ENCODE measurements at places on chromosomes 16 and 17. TPM values are rescaled to one million over a fixed set of nuclear protein-coding genes. Genes with fewer than 3 reads are reported as not detected.

GRCh38 chr17:47733047-47733673 is at the start of gene TBX21:
Gene TBX21 (plus strand): TSS chr17:47733236. CDS start chr17:47733455, 219 bp downstream.
- peak; percentile 97 for DNase-seq

- no peak for DNase-seq
Observed at GRCh38 chr16:1285669-1286512, 23.5 kb upstream of the UBE2I start.

DNA sequence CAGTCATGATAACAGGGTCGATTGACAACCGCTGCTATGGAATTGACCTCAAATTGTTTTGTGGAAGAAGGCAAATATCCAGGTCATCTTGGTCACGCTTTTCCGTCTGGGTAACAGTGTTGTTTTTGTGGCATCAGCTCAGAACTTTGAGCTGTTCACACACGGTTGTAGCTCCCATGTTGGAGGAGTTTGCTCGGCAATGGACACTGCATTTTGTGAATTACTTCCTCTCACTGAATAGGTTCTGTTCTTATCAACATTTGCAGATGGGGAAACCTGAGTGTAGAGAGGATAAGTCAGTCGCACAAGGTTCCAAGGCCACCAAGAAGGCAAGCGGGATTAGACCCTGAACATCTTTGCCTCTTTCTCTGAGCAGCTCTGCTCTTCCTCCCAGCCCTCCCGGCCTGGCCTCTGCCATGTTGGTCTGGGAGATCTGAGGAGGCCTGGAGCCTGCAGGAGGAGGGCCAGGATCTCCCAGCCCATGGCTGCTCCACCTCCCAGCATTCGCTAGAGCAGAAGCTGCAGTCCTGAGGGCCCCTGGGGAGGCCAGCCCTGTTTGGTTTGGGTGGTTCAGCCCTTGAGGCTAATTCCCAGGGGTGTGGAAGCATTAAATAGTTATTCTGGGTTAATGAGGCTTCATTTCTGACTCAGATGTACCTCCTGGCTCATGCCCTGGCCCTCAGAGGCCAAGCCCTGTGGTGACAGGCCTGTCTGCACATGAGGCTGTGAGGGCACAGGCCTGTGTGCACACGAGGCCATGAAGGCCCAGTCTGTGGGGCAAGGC is 154.1 kb upstream of the PLCG2 start:
- no peak for DNase-seq

The TMEM238L gene
- not detected for total RNA-seq

DNA sequence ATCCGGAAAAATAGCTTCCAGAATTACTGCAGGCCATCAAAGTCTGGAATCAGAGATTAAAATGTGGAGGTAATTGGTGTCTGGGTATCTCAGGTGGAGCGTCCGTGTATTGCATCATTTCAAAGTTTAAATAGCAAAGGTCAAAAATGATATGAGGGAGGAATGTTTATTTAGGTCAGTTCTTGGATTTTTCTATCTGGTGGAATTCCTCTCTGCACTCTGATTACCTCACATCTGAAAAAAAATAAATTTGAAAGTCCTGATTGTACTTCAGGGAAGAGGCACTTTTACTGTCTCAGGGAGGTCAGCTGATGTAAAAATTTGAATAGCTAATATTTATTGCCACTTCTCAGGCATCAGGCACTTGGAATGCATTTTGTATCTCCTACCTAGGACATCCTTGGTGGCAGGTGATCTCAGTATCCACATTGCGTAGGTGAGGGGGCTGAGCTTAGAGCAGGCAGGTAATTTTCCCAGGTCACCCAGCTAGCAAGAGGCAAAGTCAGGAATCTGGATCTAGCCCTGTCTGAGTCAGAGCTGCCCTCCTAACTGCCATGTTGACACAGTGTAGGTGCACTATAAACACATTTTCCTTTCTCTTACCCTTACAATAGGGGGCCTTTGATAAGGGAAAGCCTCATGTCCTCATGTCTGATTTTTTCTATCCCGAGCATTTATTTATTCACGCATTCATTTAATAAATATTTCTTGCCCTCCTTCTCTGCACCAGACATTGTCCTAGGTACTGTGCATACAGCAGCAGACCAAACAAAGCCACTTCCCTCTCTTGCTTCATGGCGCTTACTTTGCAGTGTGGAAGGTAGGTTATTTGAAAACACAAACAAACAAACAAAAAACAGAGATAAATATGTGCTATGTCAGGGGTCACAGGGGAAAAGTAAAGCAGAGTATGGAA is 454.3 kb downstream of the HAPSTR1 start:
- DNase-seq = no peak

The IRX3 gene
- 0.12 TPM for total RNA-seq

The PSMD3 gene
- total RNA-seq = 138 TPM

- DNase-seq = peak; percentile 83
Observed at GRCh38 chr16:29745121-29745852, 503 bp downstream of the C16orf54 start.

The ZC3H7A gene
- total RNA-seq = 85.9 TPM

DNA sequence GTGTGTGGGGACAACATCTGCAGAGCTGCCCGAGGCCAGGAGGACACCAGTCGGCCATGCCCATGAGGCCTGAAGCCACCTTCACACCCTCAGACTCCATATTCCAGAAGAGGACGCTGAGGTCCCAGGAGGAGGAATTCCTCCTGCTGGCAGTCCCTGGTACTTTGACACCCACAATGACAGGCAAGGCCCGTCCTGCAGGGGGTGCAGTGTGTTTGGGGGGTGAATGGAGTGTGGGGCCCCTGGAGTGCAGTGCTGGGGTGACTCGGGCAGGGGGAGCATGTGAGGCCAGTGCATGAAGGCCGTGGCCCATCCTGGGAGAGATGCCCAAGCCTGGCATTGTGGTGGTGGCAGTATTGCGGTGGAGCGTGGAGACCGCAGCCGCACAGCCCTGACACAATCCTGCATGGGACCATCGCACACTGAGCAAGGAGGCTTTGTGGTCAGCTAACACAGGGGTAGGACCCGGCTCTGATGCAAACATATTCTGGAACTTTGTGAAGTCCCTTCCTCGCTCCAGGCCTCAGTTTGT is 52.2 kb downstream of the ZDHHC7 start:
- DNase-seq = no peak

- DNase-seq = no peak
Observed at GRCh38 chr16:58948244-58948643, 214.1 kb upstream of the GOT2 start.

The SMPD3 gene
- total RNA-seq = 7.9 TPM

The AGRP gene
- total RNA-seq = not detected

DNA sequence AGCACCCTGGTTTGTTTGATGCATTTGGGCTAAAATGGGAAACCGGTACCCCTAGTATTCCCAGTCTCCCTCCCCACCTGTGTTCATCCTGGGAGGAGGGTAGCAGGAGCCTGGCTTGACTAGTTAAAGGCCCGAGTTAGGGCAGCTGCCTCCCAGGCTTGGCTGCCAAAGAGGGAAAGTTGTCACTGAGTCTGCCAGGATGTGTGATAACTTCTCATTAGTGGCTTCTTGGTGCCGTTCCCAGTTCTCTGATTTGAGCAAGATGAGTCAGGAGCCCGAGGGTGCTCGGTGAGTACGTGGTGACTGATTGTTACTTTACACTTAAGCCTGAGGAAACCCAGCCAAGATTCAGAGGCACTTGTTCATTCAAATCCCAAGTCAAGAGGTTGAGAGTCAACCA is 2.5 kb downstream of the KRT32 start:
- DNase-seq = no peak

DNA sequence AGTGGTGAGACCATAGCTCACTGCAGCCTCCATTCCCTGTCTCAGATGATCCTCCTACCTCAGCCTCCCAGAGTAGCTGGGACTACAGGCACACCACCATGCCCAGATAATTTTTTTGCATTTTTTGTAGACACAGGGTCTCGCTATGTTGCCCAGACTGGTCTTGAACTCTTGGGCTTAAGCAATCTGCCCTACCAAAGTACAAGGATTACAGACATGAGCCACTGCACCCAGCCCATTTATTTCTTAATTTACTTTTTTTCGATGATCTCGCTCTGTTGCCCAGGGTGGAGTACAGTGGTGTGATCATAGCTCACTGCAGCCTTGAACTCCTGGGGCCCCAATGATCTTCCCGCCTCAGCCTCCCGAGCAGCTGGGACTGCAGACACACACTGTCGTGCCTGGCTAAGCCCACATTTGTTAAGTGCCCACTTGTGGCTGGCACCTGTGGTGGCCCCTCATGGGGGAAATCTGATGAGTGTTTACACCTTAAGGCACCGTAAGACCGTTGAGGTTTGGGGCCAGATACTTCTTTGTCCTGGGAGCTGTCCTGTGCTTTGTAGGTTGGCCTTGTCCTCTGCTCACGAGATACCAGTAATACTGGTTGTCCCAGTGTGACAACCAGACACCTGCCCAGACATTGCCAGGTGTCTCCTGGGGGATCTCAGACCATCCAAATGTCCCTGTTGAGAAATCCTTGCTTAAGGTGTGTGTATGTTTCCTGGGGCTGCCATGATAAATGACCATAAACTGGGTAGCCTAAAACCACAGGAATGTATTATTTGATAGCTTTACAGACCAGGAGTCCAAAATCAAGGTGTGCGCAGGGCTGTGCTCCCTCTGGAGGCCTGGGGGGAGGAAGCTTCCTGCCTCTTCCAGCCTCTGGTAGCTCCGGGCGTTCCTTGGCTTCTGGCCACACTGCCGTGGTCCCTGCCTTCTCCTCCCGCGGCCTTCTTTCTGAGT is 141.4 kb upstream of the GSE1 start:
- no peak for DNase-seq

GRCh38 chr16:56911771-56912571 is 20.0 kb upstream of the HERPUD1 start:
- DNase-seq = no peak

DNA sequence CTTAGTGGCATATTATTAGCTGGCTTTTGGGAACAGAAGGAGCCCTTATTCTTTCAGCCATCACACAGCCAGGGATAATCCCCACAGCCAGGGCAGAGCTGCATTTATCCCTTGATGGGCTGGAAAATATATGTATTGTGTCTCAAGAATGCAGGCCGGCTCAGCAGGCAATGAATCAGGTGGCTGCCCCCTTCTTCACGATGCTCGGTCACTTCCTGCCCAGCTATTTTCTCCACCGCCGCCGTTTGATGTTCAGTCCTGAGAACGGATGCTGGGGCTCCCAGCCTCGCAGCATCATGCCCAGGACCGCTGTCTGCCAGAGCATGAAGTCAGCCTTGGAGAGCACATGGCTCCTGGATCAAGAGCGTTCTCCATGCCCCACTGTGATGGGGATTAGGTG is 4.3 kb upstream of the MYH3 start:
- no peak for DNase-seq

DNA sequence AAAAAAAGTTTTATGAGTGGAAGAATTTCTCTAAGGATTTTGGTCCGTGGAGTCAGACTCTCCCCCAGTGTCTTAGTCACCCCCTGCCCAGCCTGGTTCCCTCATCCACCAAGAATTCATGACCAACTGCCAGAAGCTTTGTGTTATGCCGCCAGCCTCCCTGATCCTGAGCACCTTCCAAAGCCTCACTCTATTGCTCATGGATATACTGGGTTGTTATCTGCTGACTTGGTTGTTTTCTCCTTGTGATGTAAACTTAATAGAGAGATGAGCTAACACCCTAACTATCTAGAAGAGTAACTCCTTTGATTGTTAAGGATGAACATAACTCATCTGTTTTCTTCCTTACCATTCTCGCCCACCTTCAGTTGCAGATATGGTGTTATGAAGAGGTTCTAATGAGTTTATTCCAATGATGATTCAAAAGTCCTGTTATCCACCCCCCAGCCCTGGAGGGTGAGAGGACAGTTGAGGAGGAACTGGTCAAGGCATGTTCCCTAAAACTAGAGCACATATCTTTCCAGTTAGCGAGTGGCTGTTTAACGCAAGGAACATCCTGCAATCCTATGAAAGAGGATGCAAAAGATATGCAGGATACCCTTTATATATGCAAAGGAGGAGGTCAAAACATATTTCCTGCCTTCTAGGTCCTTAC is 1.5 kb upstream of the PSMD3 start:
- DNase-seq = no peak

DNA sequence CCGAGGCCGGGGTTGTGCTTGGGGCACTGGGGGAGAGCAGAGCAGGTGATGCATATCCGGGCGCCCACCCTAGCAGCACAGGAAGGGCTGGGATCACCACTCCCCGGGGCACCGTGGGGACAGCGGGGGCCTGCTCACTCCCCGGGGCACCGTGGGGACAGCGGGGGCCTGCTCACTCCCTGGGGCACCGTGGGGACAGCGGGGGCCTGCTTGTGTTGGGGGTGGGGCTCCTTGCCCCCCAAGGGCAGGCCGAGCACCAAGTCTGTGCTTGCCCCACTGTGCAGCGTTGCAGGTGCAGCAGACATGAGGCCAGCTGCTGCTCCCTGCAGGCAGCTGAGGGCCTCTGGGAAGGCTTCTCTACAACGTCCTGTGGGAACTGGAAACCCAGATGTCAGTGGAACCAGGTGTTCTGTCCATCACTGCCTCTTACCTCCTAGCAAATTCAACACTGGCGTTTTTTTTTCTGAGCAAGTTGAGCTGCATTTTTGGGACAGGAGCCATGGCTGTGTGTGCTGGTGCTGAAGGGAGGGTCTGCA is 25.0 kb upstream of the ZNF750 start:
- DNase-seq = no peak

Data from activated CD8-positive, alpha-beta memory T cell treated with anti-CD3 and anti-CD28 coated beads, Interleukin-2, amount 10 ng/mL, durations not matched to agents 7 days and 5 days (primary cell).